ENCODE measurements at places on chromosomes 2 and 18.

GRCh38 chr2:1773883-1774282 is 29.6 kb upstream of the PXDN start:
- DNase-seq = no peak

DNA sequence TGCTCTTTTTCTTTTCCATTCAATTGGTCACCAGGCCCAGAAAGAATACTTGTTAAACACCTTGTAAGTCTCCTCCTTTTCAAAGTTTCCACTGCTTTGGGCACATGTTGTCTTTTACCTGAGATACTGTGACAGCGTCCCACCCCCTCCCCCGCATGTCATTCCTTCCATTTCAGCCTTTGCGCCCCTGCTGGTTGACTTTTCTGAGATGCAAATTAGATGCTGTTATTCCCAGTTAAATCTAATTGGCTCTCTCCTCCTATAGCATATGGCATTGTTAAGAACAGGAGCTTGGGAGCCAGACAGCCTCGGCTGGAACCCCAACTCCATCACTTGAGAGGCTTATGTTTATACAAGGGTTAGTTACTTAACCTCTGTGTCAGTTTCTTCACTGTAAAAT is 80.3 kb upstream of the GAREM1 start:
- DNase-seq = no peak

DNA sequence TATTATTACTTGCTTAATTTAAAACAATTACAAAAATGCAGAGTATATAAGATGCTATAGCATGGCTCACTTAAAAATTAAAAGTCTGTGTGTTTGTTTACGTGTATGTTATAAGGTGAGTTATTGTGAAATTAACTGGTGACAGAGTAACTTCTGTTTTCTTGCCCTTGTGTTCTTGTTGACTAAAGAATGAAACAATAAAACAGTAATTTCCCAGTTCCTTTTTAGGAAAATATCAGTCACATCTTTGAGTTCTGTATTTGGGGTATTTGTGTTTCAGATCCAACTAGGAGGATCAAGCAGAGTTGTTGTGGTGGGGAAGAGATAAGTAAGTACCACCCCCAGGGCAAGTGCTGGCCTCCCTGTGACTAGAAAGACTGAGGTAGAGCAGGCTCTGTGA is 143.6 kb downstream of the CCDC148 start:
- no peak for DNase-seq

- no peak for DNase-seq
Measured at GRCh38 chr2:177355874-177356273, 36.7 kb upstream of the AGPS start.

GRCh38 chr18:44700652-44701051 is 20.0 kb downstream of the SETBP1 start:
- no peak for DNase-seq

GRCh38 chr18:80022613-80023012 is 11.6 kb upstream of the RBFA start:
- DNase-seq = no peak

- DNase-seq = no peak
Measured at GRCh38 chr2:148917431-148917830, 42.4 kb downstream of the KIF5C start.

- no peak for DNase-seq
Measured at GRCh38 chr18:24488824-24489493, 28.5 kb downstream of the HRH4 start.

DNA sequence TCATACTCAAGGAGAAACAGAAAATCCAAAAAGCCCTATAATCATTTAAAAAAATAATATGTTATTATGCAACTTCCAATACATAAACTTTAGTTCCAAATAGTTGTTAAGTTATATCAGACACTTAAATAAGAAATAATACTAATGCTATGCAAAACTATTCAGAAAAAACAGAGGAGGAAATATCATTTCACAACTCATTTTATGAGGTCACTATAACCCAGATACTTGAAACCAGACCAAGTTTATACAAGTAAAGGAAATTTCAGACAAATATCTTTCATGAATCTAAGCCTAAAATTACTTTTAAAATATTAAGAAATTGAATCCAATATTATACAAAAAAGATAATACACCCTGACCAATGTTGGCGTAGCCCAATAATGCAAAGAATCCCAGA is 260.8 kb downstream of the CD226 start:
- no peak for DNase-seq

GRCh38 chr2:55887901-55888624 is 35.5 kb downstream of the EFEMP1 start:
- no peak for DNase-seq

GRCh38 chr18:50653402-50654093 is 93.7 kb downstream of the MAPK4 start:
- DNase-seq = no peak

DNA sequence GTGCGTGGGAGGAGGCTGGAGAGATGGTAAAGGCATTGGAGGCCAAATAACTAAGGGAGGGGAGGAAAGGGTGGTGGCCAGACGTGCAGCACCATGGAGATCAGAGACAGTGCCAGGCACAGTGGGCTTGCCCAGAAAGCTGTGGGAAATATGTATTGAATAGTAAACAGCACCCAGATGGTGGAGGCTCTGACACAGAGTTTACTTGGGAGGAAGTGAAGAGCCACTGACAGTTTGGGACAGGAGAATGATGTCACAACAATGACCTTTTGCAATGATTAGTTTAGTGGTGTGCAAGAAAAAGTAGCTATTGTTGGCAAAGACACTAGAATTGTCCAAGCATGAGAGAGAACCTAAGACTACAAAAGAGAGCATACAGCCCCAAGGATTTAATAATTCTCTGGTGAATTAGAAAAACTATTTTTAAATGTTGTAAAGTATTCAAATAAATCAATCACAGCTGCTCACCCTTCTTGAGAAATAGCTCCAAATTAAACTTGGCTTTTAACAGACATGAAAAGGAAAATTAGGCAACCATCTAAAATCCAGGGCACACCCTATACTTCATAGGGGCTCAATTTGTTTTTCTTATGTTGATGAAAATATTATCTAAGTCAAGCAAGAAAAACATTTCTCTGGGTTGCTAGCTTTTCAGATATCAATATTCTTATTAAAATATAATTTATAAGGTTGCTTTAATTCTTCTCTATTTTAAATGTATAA is 458.7 kb upstream of the HNRNPA3 start:
- no peak for DNase-seq

- DNase-seq = no peak
Measured at GRCh38 chr18:44507729-44508325, 172.9 kb upstream of the SETBP1 start.

- DNase-seq = no peak
Measured at GRCh38 chr2:26721115-26722032, 28.9 kb downstream of the KCNK3 start.

GRCh38 chr18:54148151-54148550 is 76.3 kb downstream of the MBD2 start:
- DNase-seq = no peak

GRCh38 chr18:13530879-13531387 is 195.4 kb downstream of the FAM210A start:
- no peak for DNase-seq

DNA sequence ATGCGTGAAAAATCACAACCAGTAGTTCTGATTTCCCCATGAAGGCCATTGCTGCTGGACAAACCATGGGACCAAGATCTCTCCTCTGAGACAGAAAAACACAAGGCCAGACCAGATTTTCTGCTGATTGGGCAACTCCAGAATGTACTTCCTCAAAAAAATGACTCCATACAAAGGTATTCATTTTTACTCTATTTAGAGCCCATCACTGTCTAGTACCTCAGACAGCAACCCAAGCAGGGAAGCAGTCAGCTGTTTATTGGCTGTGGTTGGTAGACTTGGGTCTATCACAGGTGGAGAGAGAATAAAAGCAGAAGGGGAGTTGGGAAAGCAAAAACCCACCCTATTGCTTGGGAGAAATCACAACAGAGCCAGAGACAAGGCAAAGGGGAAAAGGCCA is 219.9 kb downstream of the PIK3C3 start:
- no peak for DNase-seq

DNA sequence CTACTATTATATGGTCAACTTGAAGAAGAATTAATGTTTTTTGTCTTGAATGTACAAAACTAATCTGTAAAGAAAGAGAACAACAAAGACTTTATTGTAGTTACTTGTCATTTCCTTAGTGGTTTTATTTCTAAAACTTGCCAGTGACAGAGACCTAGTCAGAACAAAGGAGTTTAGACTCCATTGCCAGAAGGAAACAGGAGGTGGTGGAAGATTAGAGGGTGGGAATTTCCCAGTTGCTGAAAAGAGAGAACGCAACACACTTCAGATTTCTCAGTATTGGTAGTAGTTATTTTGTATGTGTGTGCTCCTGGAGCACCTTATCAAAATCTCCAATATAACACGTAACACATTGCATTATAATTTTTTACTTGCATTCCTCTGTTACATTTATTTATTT is 81.4 kb downstream of the CDCA7 start:
- no peak for DNase-seq

DNA sequence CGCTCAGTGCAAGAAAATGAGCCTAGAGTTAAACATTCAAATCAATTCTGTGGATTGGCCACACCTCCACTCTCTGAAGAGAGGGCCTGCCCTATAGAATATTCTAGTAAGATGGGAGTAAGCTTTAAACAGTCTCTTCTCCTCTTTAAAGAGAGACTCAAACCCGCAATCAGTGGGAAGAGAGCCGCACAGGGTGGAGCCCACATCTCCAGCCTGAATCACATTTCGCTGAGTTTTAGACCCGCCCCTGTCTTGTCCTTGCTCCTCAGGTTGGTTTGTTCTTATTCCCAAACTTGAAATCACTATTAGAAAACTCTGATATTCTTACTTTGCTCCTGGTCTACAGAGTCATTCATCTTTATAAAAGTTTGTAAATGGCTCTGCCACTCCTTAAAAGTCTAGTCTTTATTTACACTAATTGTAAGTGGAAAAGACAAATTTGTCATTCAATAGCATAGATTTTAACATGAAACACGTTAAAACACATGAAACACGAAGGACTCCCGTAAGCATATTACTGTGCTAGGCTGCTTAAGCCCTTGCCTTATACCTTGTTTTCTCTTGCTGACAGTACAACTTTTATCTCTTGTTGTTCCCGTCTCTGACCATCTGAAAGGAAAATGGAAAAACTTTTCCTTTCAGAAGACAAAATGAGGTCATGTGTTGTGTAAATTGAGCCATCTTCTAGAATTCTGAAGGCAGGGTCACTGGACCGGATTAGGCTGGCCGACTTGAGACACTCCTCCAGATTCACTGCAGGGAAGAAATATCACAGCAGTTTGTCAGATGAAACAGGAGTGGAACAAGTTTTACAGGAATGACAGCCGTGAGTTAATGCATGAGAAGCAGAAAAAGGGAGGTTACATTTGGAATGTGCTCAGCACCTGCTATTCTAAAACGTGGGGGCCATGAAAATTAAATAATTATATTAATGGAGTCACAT is 5.6 kb downstream of the DSC1 start:
- DNase-seq = no peak

- no peak for DNase-seq
Measured at GRCh38 chr18:4721545-4721944, 266.4 kb upstream of the DLGAP1 start.

- no peak for DNase-seq
Measured at GRCh38 chr2:200449149-200449548, 60.7 kb downstream of the KCTD18 start.

GRCh38 chr2:88831071-88831791 is 139.8 kb downstream of the RPIA start:
- no peak for DNase-seq

GRCh38 chr2:11980809-11981208 is 234.4 kb downstream of the LPIN1 start:
- DNase-seq = no peak

DNA sequence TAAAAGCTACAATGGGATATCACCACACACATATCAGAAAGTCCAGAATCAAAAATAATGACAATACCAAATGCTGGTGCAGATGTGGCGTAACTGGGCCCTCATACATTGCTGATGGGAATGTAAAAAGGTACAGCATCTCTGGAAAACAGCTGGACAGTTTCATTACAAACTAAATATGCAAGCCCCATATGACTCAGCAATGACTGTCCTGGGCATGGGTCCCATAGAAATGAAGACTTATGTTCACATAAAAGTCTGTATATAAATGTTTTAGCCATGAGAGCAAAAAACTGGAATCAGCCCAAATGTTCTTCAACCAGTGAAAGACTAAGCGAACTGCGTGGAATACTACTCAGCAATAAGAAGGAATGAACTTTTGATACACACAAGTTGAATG is 56.7 kb downstream of the ALPK2 start:
- DNase-seq = no peak

DNA sequence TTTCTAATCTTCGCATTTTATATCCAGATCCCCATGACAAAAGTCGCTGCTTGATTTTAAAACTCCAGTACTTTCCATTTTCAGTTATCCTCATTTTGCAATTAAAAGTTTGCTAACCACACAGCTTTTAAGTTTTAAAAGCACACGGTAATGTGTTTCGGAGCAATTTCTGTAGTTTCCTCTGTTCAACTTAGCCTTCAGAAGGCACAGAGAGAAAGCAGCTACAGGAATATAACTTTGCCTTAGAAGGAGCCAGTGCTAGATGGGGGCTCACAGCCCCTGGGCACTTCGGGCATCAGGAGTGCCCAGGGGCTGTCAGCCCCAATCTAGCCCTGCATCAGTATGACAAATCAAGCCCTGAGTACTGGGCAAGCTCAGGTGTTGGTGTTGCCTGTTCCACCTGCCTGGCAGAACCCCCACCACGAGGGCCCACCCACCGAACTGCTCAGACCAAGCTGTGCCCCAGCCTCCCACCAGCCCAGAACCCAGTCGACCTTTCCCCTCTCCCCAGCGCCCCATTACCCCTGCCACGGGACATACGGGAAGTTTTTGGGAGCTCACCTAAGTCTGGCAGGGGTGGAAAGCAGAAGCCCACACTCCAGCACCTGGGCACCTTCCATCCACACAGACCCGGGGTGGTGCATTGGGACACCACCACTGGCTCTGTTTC is 47.3 kb downstream of the TRABD2A start:
- no peak for DNase-seq

GRCh38 chr2:181552808-181553207 is 95.6 kb downstream of the ITGA4 start:
- DNase-seq = no peak

- no peak for DNase-seq
Measured at GRCh38 chr18:39611381-39612100, 2045.9 kb upstream of the CELF4 start.

- no peak for DNase-seq
Measured at GRCh38 chr18:49249521-49249920, 210.9 kb downstream of the DYM start.

DNA sequence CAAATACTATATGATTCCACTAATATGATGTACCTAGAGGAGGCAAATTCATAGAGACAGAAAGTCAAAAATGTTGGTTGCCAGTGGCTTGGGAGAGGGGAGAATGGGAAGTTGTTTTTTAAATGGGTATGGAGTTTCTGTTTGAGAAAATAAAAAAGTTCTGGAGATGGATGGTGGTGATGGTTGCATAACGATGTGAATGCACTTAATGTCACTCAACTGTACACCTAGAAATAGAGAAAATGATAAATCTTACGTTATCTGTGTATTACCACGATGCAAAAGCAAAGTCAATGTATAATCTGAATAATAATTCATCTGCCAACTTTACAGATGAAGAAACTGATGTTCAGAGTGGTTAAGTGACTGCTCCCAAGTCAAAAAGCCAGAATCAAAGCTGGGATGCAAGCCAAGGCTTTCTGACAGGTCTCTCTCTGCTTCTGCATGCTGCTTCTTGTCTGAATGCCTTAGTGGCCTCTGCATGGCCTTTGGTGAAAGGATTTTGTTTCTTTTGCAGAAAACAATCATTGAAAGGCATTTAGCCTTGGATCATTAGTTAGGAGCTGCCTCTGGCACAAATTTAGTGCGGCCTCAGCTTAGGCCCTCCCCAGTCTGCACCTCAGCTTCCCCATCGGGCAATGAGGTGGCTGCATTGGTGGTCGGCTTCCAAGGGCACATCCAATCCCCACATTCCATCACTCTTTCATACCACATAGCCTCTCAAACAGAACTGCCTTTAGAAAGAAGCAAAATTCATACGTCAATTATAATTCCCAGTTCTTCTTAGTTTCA is 46.5 kb upstream of the MYCN start:
- DNase-seq = no peak

Measured in activated naive CD4-positive, alpha-beta T cell (primary cell).